ENCODE measurements at places on chromosomes 7 and 10. TPM values are rescaled to one million over a fixed set of nuclear protein-coding genes. Genes with fewer than 3 reads are reported as not detected.

DNA sequence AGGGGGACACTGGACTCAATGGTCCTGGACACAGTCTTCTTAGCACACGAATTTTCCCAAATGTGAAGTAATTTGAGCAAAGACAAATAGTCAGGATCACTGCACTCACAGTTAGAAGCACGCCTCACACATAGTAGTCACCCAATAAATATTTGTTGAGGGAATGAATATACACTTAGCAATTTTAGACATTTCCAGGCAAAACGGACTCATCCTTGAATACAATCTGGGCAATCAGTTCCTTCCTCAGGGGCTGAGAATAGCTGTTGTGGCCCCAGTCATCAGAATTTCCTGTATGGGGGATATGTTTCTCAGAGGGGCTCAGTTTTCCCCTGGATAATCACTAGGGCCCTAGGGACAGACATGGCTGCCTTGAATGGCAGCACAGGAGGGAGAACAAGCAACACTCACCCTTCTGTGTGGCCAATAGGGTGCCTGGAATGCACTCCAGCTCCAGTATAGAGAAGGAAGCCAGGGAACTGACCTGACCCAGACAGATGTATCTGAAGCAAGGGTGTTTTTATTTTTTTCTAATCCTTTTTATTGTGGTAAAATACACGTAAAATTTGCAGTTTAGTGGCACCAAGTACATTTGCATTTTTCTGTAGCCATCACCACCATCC, 282.7 kb upstream of the ZNF32 start:
- ATAC-seq = no peak

DNA sequence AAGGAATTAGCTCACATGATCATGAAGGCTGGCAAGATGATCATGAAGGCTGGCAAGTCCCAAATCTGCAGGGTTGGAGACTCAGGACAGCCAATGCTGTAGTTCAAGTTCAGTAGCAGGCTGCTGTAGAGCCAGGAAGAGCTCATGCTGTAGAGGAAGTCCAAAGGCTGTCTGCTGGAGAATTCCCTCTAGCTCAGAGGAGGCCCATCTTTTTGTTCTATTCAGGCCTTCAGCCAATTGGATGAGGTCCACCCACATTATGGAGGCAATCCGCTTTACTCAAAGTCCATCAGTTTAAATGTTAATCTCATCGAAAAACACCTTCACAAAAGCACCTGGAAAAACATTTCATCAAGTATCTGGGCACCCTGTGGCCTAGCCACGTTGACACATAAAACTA, 24.8 kb upstream of the FAM171A1 start:
- no peak for ATAC-seq

Gene MGAM2
- 0.58 TPM for total RNA-seq

Gene WIPF3
- not detected for total RNA-seq

Gene RGS10
- 85.2 TPM for total RNA-seq

GRCh38 chr10:68073631-68074030, 1.5 kb downstream of the HERC4 start:
- ATAC-seq = no peak

DNA sequence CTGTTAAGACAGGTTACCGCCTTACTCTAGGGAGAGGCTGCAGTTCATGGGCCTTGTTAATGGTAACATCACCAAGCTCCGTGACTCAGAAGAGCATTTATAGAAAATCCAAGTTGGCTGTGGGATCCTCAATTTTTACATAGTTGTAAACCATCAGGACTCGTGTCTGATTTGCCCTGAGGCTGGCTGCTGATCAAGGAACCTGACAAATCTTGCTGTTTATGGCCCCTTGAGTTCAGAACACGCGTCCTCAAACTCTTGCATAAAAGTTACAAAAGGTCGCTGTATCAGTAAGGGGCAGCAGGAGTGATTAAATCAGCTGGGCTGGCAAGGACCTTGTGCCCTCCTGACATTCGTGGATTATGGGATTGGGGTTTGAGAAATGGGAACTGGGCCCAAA, 4.6 kb downstream of the SLC13A4 start:
- no peak for ATAC-seq

Gene A1CF
- not detected for total RNA-seq

- no peak for ATAC-seq
These were observed 383.2 kb upstream of the ZMIZ1 start for GRCh38 chr10:78685466-78686103.
